ENCODE measurements at places on chromosomes 1 and 21.

DNA sequence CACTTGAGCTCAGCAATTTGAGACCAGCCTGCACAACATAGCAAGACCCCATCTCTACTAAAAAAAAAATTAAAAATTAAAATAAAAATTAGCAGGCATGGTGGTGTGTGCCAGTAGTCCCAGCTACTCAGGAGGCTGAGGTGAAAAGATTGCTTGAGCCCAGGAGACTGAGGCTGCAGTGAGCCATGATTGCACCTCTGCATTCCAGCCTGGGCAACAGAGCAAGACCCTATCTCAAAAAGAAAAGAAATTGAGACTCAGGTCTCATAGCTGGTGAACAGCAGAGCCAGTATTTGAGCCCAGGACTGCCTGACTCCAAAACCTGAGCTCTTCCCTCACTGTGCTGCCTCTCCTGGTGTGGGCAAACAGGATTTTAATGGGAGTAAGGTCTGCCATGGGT, 28.4 kb upstream of the RCAN3 start:
- no peak for DNase-seq

GRCh38 chr1:27237112-27237511, 2.7 kb downstream of the WDTC1 start:
- no peak for DNase-seq

GRCh38 chr1:153509729-153510354, 25.9 kb downstream of the S100A6 start:
- DNase-seq = peak; percentile 66

DNA sequence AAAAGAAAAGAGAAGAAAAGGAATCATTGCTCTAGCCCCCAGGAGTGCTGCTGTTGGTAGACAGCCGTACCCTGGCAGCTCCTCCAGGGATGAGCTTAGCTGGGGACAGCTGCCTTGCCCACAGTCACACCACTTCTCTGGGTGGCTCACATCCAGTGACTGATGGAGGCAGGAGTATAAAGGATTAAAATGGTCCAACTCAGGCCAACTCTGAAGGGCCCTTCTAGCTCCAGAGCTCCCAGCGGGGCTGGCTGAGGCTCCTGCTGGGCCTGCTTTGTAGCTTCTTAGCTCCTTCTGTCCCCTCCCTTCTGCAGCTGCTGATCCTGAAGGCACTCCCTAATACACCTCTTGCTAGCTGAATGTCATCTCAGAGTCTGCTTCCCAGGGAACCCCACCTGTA, 4.4 kb downstream of the CITED4 start:
- no peak for DNase-seq

DNA sequence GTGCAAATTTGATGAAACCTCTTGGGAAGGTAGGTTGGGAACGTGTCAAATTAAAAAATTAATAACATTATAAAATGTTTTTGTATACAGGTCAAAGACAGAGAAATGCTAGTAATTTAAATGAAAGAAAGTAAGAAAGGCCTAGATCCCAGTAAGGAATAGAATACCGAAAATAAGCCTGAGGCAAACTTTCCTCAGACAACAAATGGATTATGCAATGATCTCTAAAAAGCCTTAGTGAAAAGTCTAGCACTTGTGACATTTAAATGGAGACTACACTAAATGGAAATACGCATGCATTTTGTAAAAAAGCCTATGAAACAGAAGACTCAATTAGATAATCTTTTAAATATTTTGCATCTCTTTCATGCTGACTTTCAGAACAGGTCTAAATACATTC, 138.5 kb upstream of the ZNHIT6 start:
- DNase-seq = no peak

GRCh38 chr1:39409055-39409816, 82.2 kb upstream of the BMP8A start:
- no peak for DNase-seq

- DNase-seq = no peak
Observed at GRCh38 chr1:2528966-2529783, 888 bp downstream of the HES5 start.

DNA sequence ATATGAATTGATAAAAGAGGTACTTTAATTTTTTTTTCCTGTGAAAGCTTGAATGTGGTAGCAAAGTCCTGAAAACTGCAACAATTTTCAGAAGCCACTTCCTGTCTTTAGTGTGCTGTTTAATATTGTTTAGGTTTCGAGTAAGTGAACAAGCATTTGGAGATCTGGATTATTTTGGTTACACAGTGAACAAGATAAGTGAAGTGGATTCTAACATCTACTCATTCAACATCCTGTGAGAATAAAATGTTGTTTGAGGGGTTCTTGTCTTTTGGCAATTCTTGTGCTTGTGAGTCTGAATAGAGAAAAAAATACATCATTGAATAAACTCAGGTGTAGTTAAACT, 35.2 kb upstream of the PLA2G4A start:
- no peak for DNase-seq

- peak; percentile 77 for DNase-seq
Observed at GRCh38 chr1:234478152-234478480, 863 bp downstream of the TARBP1 start.

DNA sequence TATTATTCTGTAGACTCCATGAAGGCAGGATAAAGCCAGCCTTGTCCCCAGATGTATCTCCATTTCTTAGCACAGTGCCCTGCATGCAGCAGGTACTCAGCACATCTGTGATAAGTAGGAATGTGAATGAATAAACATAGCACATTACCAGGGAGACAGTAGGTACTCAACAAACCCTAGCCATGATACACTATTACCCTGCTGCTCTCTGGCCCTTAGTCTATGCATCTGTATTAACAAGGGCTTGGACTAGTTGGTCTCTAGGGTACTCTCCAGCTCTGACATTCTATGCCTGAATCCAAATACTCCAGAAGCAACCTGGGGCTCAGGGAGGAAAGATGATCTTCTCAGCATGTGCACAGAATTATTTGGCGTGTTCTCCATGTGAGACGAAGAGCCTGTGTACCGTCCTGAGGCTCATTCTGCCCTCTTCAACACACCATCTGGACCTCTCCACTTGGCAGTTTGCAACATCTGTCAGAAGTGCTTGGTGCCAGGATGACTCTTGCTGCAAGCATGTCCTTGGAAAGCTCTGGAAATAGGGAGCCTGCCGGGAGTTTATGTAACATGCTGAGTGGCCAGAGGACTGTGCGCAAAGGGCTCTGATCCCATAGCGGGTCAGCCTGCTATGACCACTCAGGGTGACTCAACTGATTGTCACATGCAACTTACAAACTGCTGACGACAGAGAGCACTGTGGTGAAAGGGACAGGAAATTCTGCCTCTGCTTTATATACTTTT, 228.2 kb upstream of the USP24 start:
- DNase-seq = no peak

GRCh38 chr1:94304553-94304952, 67.2 kb upstream of the ARHGAP29 start:
- DNase-seq = no peak

GRCh38 chr1:2050461-2050792, 216 bp downstream of the PRKCZ start:
- DNase-seq = no peak

DNA sequence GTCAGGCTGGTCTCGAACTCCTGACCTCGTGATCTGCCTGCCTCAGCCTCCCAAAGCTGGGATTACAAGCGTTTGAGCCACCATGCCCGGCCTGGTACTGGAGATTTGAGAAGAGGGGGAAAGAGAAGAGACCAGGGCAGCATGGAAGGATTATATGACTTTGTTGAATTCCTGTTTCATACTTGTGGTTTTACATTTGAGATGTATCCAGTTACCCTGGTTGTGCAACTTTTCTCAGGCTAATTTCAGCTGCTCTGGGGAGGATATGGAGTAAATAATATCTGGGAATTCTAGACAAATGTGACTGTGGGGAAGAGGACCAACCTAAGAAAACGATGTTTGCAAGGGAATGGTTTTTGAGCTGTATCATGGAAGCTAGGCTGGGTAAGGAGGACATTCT, 89.5 kb upstream of the GREM2 start:
- no peak for DNase-seq

Data from GM10248 (cell line).